Activated CD8-positive, alpha-beta memory T cell treated with anti-CD3 and anti-CD28 coated beads for 4 hours (primary cell): ENCODE measurements at places on chromosomes 4 and X.

GRCh38 chr4:121190389-121190788, 26.3 kb upstream of the TNIP3 start:
- no peak for DNase-seq

- DNase-seq, result no peak
Measured at GRCh38 chrX:105869701-105870100, 47.4 kb downstream of the NRK start.

DNA sequence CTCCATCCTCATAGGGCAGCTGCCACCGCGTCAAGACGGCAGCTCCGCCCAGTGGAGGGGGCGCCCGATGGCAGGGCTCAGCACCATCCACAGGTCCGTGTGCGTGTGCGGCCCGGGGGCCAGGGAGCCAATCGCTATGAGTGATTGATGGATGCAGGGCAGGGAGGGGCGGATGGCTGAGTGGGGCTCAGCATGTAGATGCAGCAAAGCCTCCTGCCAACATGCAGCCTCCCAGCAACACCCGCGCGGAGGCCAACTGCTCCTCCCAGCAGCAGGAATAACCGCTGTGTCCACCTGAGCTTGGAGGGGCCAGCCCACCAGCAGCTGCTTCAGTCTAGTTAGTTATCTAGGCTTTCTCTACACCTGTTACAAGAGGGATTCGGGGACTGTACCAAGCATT, 77.4 kb downstream of the MTMR1 start:
- DNase-seq, result no peak

GRCh38 chrX:101386542-101386885, 523 bp upstream of the BTK start:
- no peak for DNase-seq

DNA sequence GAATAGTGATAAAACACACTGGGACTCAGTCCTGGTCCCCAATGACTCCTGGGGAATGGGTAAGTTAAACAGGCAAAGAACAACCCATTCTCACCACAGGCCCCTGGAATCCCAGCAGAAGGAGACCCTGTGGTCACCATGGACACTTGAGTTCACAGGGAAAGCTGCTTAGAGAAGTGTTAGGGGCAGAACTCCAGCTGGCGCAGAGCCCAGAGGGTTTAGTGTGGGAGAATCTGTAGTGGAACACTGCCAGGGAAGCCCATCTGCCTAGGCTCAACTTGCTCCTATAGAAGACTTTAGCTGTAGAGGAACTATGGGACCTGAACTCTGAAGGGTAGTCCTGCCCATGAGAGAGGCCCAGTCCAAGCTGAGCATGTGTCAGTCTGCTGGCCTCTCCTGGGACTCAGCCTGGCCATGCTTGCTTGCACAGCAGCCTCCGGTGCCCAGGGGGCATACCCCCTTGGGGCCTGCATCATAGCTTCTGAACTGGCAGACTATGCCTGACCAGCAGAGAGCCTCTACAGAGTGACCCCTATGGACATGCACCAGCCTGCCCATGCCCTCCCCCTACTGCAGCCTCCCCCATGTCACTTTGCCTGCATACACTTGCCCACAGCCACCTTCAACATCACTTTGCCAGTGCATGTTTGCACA, 343.5 kb downstream of the IDS start:
- DNase-seq, result no peak

DNA sequence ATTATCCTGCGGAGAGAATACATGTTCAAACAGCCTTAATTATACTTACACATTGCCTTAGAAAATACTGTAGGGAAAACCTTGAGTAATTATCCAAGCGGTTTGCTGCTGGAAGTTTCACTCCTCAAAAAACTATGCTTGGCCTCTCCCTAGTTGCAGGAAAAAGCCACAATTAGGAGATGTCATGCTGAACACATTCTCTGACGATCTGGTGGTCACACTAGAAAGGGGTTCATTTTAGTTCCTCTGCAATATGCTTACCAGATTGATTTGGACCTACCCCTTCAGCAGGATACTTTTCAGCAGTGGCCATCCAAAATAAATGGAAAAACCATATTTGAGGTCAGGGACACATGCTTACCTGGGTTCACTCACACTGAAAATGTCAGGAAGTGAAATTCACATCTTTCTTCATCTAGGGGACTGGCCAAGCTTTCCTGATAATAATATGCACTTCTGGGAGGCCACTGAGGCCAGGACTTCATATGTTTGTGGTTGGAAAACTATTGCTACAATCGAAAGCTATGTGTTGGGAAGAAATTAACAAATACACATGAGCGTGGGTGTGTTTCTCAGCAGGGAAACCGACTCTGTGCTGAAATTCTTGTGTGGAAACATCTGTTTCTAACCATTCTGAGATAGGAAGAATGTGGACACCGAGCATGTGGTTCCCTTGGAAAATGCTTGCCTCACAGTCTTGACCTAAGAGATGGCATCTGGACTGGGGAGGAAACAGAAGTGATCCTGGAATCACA, 68.8 kb downstream of the ATXN3L start:
- DNase-seq, result no peak

- no peak for DNase-seq
Measured at GRCh38 chr4:77184974-77185373, 28.0 kb downstream of the CCNG2 start.
